ENCODE measurements at places on chromosomes 13 and 19.

DNA sequence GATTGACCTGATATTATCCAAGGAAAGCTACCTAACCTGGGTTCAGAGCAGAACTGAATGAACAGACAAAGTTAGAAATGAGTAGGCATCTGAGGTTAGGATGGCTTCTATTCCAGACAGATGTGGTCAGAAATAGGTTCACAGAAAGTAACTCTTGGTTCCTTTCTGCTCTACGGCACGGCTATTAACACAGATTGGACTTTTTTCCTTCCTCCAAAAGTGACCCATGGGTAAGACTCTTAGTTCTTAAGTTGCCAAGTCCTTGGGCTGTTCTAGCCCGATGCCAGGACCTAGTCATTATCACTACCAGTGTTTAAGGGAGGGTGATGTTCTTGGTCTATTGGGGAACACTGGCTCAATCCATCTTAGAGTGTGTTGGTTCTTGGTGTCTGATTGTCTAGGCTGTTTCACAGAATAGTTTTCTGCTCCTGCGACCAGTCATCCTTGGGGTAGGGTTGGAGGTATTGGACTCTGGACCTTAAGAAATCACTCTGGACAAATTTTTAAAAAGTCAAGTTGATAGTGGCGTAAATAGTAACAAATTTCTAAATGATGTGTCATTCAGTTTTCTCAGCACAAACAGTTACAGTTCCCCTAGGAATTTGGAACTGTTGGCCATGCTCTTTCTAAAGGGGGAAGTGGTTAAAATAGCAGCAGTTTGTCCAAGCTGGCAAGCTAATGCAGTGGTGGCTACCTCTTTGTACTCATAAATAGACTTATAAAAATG, 60.1 kb upstream of the MYCBP2 start:
- DNase-seq = no peak

- DNase-seq = no peak
Observed at GRCh38 chr19:49104229-49104864, 9.8 kb upstream of the LIN7B start.

- DNase-seq = no peak
Observed at GRCh38 chr13:60467098-60467497, 70.1 kb downstream of the TDRD3 start.

- no peak for DNase-seq
Observed at GRCh38 chr13:30509254-30510050, 43.7 kb upstream of the HMGB1 start.

GRCh38 chr13:37797631-37798030, 71.9 kb downstream of the TRPC4 start:
- no peak for DNase-seq

- no peak for DNase-seq
Observed at GRCh38 chr19:10692673-10693264, 8.5 kb upstream of the QTRT1 start.

GRCh38 chr13:39283072-39283471, 244.8 kb downstream of the NHLRC3 start:
- DNase-seq = no peak

GRCh38 chr19:10936661-10937084, 8.1 kb downstream of the TIMM29 start:
- DNase-seq = peak; percentile 51

- DNase-seq = no peak
Observed at GRCh38 chr13:113746671-113747070, 12.4 kb upstream of the TMEM255B start.

DNA sequence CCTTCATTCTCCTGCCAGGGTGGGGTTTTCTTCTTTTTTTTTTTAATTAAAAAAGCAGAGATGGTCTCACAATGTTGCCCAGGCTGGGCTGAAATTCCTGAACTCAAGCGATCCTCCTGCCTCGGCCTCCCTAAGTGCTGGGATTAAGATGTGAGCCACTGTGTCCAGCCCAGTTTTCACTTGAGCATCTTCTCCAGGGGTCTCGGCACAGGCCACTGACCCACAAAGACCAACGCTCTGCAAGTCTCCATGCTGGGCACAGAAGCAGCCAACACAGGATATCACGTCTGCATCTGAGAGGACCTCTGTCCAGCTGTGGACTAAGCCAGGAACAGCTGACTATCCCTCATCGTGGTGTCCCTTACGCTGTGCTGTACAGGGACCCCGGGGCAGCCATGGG, 9.5 kb upstream of the TMEM86B start:
- no peak for DNase-seq

GRCh38 chr13:82569581-82569980, 1312.7 kb downstream of the SLITRK1 start:
- no peak for DNase-seq

GRCh38 chr13:100269837-100270236, 180.9 kb downstream of the PCCA start:
- DNase-seq = peak; percentile 44

DNA sequence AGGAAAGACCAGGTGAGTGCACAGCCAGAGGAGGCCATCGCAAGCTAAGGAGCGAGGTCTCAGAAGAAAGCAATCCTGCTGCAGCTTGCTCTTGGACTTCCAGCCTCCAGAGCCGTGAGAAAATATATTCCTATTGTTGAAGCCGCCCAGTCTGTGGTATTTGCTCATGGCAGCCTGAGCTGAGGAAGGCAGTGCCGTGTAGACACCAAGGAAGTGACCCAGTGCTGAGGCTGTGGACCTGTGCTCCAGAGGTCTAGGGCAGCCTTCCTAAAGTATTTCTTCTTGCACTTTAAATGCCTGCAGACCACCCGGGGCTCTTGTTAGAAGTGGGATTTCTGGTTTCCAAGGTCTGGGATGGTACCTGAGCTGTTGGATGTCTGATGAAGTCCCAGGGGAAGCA, 158.5 kb upstream of the KL start:
- no peak for DNase-seq

DNA sequence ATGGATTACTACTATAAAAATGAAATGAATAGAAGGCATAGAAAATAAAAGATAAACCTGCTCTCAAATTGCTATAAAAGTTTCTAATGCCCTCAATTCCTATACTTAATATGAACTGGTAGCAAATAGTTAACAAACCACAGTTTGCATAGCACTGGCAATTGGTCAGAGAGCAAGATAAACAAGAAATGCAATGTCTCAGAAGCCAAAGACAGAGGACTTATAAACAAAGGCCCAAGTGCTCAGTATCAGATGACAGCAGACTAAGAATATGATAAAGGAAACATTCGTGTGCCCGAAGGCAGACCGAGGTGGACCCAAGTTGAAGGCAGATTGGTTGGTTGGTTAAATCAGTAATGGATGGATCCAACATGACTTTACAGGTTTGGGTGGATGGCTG, 50.6 kb downstream of the IPO5 start:
- DNase-seq = no peak

GRCh38 chr13:79096099-79096498, 310.0 kb downstream of the RBM26 start:
- no peak for DNase-seq

GRCh38 chr13:102814025-102814607, 15.2 kb downstream of the BIVM start:
- no peak for DNase-seq

DNA sequence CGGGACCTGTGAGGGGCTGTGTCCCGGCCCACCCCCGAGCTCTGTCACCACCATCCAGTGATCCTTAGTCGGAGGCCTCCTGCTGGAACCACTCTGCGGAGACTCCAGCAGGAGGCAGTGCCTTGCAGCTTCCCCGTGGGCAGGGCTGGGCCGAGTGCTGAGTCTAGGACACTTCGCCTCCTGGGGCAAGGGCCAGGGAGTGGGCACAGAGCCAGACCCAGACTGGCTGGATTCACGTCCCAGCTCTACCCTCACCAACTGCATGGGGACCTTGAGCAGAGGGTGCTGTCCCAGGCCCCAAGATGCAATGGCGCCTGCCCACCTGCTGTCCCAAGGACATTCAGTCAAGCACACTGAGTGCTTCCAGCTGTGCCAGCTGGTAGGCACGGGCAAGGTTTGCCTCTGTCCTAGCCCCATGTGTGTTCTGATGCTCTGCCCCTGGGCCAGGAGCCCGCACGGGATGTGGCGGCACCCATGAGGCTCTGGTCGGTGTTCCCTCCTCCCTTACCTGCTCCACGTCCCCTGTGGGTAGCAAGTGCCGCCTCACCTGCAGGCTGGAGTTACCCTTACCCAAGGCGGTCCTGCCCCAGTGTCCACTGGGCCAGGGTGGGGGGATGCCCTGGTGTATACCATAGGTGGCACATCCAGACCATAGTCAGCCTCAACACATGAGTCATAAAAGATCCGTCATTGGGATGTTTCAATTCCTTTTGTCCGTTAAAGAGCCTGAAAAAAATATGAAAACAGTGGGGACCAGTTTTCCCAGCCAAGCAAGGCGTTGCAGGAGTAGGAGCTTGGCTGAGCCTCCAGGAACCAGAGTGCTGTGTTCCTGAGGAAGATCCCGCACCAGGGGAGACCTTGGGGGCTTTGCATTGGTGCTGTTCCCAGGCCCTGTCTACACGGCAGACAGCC, 7.4 kb downstream of the FZR1 start:
- DNase-seq = no peak

DNA sequence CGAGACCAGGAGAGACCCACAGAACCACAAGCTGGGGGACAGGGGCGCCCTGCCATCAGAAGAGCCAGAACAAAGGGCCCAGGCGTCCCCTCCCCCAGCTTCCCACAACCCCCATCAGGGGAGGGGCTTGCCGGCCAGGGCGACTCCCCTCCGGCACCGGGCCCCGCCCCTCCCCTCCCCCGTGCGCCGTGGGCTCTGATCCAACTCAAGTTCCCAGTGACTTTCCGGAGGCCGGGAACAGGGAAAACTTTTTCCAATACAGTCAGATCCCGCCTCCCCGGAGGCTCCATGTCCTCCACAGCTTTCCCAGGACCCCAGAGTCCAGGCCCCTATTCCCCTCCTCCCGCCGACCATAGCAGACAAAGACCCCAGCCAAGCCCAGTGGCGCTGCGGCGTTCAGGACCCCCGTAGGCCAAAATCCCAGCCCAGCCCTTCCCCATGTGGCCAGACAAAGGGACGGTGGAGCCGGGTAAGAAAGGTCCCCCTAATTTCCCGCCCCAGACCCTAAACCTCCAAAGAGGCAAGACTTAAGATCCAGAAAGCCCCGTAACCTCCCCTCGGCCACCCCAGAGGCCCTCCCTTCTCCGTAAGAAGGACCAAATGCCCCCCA, 673 bp downstream of the TEAD2 start:
- peak; percentile 69 for DNase-seq

DNA sequence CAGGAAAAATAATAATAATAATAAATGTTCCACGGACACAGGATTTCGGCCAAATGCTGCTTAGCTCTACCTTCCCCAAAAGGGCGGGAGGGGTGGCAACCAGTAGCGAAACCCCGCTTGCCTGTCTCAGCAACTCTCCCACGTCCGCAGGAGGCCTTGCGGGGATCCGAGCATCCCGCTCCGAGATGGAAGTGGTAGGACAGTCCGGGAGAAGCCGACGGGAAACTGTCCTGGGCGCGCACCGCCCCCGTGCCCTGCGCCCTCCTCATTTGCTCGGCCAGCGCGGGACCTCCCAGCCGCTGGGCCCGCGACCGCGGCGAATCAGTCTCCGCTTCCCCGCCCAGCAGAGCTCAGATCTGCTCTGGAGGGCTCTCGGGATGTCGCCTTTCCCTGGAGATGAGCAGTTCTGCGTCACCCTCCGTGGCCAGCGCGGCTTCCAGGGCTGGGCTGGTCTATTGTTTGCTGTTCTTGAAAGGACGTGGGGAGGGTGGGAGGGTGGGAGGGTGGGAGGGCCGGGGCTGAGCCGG, 48.9 kb upstream of the PABPC3 start:
- DNase-seq = no peak

DNA sequence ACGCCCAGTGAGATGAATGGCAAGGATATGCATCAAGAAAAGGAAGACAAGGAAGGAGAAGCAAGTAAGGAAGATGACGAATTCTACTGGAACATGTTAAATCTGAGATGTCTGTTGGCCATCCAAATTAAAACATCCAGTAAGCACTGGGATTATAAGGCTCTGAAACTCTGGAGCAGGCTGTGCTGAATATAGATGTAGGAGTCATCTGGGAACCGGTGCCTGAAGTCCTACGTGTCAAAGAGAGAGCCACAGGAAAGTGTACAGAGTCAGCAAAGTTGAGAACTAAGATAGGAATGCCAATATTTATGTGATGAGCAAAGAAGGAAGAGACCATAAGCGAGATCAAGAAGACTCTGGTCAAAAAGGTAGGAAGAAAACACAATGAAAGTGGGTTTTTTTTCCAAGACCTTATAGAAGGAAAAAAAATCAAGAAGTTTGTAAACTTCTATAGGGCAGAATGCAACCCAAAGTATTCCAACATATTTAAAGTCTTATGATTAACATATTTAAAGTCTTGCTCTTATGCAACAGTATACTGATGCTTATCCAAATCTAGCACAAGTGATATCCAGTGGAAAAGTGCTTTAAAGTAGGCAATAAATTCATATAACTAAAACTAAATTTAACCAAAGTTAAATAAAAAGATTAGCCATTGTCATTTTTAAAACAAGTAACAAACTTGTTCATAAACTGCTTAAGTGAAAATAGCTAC, 51.2 kb upstream of the EEF1AKMT1 start:
- DNase-seq = no peak
